ENCODE measurements at places on chromosomes 2 and 18.

DNA sequence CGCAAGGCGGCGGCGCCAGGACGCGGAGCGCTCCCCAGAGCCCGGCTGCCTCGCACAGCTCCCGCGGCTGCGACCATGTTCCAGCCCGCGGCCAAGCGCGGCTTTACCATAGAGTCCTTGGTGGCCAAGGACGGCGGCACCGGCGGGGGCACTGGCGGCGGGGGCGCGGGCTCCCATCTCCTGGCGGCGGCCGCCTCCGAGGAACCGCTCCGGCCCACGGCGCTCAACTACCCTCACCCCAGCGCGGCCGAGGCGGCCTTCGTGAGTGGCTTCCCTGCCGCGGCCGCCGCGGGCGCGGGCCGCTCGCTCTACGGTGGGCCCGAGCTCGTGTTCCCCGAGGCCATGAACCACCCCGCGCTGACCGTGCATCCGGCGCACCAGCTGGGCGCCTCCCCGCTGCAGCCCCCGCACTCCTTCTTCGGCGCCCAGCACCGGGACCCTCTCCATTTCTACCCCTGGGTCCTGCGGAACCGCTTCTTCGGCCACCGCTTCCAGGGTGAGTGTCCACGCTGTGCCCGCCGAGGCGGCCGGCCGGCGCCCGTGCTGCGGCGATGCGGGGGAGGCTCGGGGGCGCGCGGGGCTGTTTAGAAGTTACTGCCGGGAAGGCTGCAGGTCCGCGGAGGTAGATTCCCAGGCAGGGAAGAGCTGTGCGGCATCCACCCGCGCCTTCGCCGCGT is 696 bp downstream of the EMX1 start:
- no peak for DNase-seq

DNA sequence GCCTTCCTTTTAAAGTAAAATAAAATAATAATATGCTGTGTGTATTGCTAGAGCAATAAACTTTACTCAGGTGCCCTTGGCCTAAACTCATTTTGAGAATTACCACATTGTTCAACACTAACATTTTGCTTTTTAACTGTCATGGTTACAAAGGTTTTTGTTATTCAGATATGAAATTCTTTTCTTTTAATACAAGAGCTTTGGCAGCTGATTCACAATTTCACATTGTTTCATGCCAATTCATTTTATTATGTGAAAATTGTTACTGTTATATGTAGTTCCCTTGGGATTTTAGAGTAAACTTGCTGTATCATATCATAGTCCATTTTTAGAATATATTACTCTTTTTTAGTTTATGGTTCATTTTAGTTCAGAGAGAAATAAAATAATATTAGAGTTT is 65.8 kb upstream of the ZNF804A start:
- DNase-seq: no peak

DNA sequence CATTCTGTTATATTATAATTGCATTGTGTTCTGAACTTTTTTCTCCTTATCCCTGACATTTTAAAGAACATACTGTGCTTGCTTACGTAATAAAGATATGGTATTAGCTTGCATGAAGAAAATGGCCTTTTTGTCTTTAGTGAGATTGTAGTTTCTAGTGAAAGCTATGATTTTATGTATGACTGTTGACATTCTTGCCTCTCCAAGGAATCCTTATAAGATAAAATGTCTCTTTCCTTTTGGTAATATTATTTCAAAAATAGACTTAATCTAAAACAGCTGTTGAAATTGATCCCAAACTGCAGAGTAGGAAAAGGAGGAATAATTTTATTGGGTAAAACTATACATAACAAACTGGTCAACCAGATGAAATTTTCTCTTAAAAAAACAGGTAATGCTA is 40.8 kb upstream of the CCDC102B start:
- no peak for DNase-seq

- DNase-seq: no peak
Observed at GRCh38 chr2:136151021-136151971, 33.3 kb upstream of the CXCR4 start.

- DNase-seq: no peak
Observed at GRCh38 chr18:13319629-13320028, 101.1 kb downstream of the LDLRAD4 start.
